ENCODE measurements at places on chromosomes 7 and 10. TPM values are rescaled to one million over a fixed set of nuclear protein-coding genes. Genes with fewer than 3 reads are reported as not detected.

DNA sequence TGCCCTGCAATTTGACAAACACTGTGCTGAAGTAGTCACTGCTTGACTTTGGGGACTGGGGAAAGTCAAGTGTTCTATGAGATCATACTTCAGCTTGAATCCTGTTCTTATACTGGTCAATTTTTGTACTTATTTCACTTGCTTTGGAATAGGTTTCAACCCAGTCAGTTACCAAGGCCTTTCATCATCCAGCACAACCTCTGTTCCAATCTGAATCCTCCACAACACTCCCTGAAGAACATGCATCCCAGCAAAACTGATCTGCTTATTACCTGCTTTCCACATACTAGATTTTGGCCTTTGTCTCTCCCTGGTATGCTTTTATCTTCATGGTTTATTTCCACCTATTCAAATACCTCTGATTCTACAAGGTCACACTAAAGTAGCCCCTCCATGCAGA is 29.5 kb downstream of the DPY19L1 start:
- H3K27me3 ChIP-seq: no peaks in the 10 kb centered on the region
- H3K36me3 ChIP-seq: no peaks in the 10 kb centered on the region
- peaks cover 8% of the 10 kb centered on the region for H3K4me1 ChIP-seq
- H3K27ac ChIP-seq: no peak overlapping the region
- DNase-seq: no peak

DNA sequence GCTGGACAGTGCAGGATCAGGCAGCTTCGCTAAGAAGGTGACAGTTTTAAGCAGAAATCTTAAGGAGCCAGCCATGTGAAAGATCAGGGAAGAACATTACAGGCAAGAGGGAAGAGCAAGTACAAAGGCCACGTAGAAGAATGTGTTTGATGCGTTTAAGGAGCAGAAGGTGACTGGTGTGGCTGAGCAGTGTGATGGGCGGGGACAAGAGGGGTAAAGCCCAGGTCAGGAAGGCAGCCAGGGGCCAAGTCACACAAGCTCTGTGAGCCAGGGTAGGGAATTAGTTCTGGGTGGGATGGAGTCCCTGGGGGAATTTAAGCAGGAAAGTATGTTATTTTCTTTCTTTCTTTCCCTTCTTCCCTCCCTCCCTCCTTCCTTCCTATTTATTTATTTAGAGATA is 166.9 kb downstream of the SH3PXD2A start:
- H3K4me1 ChIP-seq: peaks cover 4% of the 10 kb centered on the region
- peak; percentile 77 for DNase-seq
- H3K36me3 ChIP-seq: no peaks in the 10 kb centered on the region
- no peak overlapping the region for H3K4me3 ChIP-seq
- no peak overlapping the region for H3K27ac ChIP-seq
- H3K27me3 ChIP-seq: no peaks in the 10 kb centered on the region

DNA sequence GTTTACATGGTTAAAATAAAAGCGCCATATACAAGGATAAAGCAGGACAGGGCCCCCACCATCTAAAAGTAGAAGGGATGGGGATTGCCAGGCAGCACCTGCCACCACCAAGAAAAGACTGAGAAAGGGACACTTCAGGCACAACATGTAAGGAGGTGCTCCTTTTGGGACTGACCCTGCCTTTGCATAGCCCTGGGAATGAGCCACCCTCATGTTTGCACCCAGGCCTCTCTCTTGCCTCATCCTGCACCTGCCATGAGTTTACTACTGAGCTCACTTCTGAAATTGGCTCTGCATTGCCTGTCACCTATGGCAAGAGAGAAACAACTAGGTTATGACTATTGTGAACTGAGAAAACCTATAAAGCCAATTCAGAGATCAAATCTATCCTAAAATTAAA is 489.7 kb downstream of the KCNMA1 start:
- no peaks in the 10 kb centered on the region for H3K4me1 ChIP-seq
- no peaks in the 10 kb centered on the region for H3K36me3 ChIP-seq
- no peak overlapping the region for H3K4me3 ChIP-seq
- H3K27ac ChIP-seq: no peak overlapping the region

DNA sequence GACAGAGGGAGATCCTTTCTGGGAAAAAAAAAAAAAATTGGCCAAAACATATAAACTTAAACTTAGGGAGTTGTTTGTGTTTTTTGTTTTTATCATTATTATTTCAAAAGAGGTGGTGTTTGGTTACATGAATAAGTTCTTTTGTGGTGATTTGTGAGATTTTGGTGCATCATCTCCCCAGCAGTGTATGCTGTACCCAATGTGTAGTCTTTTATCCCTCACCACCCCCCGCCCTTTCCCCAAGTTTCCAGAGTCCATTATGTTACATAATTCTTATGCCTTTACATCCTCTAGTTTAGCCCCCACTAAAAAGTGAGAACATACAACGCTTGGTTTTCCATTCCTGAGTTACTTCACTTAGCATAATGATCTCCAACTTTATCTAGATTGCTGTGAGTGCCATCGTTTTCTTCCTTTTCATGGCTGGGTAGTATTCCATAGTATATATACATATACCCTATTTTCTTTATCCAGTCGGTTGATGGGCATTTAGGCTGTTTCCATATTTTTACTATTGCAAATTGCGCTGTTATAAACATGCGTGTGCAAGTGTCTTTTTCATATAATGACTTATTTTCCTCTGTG is 148.1 kb upstream of the ZNF92 start:
- H3K27me3 ChIP-seq: no peaks in the 10 kb centered on the region
- no peaks in the 10 kb centered on the region for H3K36me3 ChIP-seq
- no peaks in the 10 kb centered on the region for H3K4me1 ChIP-seq
- no peak overlapping the region for H3K4me3 ChIP-seq

- no peaks in the 10 kb centered on the region for H3K4me1 ChIP-seq
- H3K4me3 ChIP-seq: no peak overlapping the region
- DNase-seq: no peak
- H3K27me3 ChIP-seq: no peaks in the 10 kb centered on the region
- H3K36me3 ChIP-seq: no peaks in the 10 kb centered on the region
Measured at GRCh38 chr7:42342381-42342780, 105.4 kb upstream of the GLI3 start.

DNA sequence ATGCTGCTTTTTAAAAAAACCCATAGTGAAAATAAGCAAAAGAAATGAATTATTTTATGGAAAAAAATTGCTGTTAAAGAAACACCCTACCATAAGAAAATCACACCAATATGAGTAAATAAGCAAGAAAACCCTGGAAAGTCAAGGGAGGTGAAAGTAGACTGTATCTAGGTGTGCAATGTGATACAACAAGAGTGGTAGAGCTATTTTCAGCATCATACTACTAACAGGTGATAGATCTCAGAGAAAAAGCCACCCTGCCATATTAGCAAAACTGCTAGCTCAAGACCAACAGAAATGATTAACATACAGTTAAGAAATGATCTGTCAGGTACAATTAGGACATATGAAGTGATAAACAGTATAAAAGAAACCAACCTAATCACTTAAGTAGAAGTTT is 54.8 kb downstream of the UBE2H start:
- no peak overlapping the region for H3K4me3 ChIP-seq
- no peak for DNase-seq
- H3K4me1 ChIP-seq: no peaks in the 10 kb centered on the region
- no peak overlapping the region for H3K27ac ChIP-seq
- no peaks in the 10 kb centered on the region for H3K27me3 ChIP-seq
- H3K36me3 ChIP-seq: peaks cover 17% of the 10 kb centered on the region

DNA sequence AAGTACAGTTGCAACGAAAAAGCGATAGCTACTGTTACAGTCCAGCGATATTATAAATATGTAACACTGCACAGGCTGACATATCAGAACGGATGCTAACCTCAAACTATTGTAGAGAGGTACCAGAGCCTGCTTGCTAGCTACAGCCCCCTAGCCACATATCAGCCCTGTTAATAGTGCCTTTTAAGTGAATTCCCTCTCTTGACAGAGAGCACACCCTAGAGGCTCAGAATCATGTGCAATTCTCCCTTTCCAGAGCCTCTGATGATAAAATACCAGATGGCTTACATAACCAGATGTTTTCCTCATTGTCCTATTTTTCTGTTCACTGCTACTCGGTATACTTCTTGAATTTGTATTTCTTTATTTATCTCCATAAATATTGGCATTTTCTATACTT is 960.7 kb upstream of the CELF2 start:
- H3K27ac ChIP-seq: no peak overlapping the region
- H3K4me3 ChIP-seq: no peak overlapping the region
- H3K4me1 ChIP-seq: no peaks in the 10 kb centered on the region

DNA sequence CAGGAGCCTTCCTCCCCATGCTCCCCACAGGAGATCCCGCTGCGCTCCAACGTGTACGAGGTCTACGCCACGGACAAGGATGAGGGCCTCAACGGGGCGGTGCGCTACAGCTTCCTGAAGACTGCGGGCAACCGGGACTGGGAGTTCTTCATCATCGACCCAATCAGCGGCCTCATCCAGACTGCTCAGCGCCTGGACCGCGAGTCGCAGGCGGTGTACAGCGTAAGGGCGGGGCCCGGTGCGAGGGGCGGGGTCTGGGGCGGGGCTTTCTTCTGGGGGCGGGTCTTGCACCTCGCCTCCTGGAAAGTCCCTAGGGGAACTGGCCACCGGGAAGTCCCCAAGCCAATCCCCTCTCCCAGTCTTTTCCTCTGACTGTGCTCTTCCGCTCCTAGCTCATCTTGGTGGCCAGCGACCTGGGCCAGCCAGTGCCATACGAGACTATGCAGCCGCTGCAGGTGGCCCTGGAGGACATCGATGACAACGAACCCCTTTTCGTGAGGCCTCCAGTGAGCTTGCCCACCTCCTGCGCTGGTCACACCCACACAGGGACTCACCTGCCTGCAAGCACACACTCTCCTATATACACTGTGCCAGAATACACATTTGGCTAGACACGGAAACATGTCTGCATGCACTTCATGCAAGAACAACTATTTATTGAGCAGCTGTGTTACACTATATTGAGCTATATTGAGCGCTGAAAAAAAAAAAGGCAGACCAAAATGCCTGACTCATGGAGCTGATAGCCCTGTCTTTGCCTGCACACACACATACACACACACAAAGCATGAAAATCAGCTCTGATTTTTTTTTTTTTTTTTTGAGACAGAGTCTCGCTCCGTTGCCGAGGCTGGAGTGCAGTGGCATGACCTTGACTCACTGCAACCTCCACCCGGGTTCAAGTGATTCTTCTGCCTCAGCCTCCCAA is 32.7 kb upstream of the VSIR start:
- H3K36me3 ChIP-seq: no peaks in the 10 kb centered on the region
- H3K27me3 ChIP-seq: no peaks in the 10 kb centered on the region

DNA sequence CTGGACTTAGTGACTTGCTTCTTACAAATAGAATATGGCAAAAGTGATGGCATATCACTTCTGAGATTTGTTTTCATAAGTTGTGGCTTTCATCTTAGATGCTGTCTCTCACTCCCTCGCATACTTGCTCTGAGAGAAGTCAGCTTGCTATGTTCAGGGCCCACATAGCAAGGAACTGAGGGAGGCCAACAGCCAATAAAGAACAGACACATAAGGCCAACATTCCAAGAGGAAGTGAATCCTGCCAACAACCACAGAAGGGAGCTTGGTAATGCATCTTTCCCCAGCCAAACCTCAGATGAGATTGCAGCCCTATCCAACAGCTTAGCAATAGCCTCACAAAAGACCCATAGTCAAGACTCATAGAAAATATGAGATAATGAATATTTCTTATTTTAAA is 39.2 kb upstream of the DMTF1 start:
- no peak overlapping the region for H3K27ac ChIP-seq
- no peak for DNase-seq
- H3K4me3 ChIP-seq: no peak overlapping the region
- H3K27me3 ChIP-seq: no peaks in the 10 kb centered on the region
- no peaks in the 10 kb centered on the region for H3K36me3 ChIP-seq

DNA sequence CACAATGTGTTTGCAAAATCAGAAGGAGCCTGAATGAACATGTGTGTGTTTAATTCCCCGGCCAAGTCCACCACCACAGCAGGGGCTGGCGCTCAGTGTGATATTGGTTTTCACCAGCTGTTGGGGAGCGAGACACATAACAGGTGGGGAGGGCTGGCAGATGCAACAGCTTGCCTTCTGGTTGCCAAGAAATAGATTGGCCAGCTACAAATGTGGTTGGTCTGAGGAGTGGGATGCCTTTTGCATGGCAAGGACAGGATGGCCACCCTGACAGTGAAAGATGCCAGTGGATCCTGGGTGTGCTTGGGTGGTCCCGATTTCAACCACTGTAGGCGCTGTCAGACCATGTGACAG is 292.5 kb upstream of the FZD8 start:
- no peak overlapping the region for H3K27ac ChIP-seq
- H3K4me1 ChIP-seq: no peaks in the 10 kb centered on the region
- H3K4me3 ChIP-seq: no peak overlapping the region
- H3K36me3 ChIP-seq: no peaks in the 10 kb centered on the region
- no peak for DNase-seq
- no peaks in the 10 kb centered on the region for H3K27me3 ChIP-seq

GRCh38 chr10:133295426-133296320 is 13.0 kb downstream of the TUBGCP2 start:
- H3K36me3 ChIP-seq: peaks cover 89% of the 10 kb centered on the region
- no peak overlapping the region for H3K4me3 ChIP-seq
- H3K27me3 ChIP-seq: no peaks in the 10 kb centered on the region
- no peak for DNase-seq
- H3K27ac ChIP-seq: no peak overlapping the region

DNA sequence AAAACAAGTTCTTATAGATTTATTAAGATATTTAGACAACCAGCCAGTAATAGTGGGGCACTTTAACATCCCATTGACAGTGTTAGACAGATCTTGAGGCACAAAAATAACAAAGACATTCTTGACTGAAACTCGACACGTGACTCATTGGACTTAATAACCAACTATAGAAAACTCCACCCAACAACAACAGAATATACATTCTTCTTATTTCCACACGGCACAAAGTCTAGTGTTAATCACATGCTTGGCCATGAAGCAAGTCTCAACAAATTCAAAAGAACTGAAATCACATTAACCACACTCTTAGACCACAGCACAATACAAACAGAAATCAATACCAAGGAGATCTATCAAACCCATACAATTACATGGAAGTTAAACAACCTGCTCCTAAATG is 138.1 kb downstream of the ARL5B start:
- DNase-seq: no peak
- no peak overlapping the region for H3K4me3 ChIP-seq
- H3K36me3 ChIP-seq: no peaks in the 10 kb centered on the region
- H3K27ac ChIP-seq: no peak overlapping the region

DNA sequence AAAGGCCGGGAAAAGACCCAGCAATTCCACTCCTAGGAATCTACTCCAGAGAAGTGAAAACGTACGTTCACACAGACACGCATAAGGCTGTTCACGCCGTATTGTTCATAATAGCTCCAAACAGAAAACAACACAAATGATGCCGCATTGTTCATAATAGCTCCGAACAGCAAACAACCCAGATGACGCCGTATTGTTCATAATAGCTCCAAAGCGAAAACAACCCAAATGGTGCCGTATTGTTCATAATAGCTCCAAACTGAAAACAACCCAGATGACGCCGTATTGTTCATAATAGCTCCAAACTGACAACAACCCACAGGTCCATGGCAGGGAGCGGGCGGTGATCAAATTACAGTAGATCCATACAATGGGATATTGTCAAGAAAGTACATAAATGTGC is 85.2 kb upstream of the DNAAF5 start:
- no peak overlapping the region for H3K4me3 ChIP-seq
- no peak overlapping the region for H3K27ac ChIP-seq
- H3K27me3 ChIP-seq: no peaks in the 10 kb centered on the region
- H3K36me3 ChIP-seq: no peaks in the 10 kb centered on the region
- DNase-seq: no peak

Gene NKX2-3
- 19.0 TPM for total RNA-seq

Gene ICA1
- 37.0 TPM for total RNA-seq

Gene PAPSS2
- 166 TPM for total RNA-seq

Gene PRTFDC1
- 19.2 TPM for total RNA-seq

Gene SFRP5
- 18.0 TPM for total RNA-seq

Data from Peyer's patch (tissue), 4 donors.